ENCODE measurements at places on chromosomes 5 and 9.

DNA sequence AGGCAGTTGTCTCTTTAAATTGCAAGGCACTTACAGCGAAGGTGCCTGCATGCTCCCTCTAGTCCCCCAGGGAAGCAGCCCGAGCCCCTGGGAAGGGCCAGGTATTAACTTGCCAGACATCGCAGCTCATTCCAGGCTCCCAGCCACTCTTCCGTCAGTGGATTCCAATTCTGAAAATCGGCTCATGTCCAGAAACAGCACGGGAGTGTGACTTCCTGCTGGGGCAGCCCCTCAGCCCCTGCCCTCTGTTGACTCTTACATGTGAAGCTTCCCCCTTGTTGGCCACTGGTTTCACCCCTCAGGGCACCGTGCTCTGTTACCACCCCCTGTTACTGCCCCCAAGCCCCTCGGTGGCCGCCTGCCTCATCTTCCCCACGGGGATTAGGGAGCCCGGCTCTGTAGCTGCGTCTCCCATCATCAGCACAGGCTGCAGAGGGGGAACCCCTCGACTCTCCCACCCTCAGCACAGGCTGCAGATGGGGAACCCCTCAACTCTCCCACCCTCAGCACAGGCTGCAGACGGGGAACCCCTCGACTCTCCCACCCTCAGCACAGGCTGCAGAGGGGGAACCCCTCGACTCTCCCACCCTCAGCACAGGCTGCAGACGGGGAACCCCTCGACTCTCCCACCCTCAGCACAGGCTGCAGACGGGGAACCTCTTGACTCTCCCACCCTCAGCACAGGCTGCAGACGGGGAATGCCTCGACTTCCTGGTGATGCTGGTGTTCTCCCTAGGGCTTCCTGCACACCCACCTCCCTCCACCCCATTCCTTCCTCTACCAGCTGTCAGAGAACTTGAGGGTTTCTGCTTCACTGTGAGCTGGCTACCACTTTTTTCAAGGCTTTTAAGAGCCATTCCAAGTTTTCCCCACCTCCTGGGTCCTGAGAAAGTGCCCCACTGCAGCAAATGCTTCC lies 11.1 kb upstream of the CACNA1B start:
- no peak for DNase-seq

- no peak for DNase-seq
Observed at GRCh38 chr5:167481345-167481744, 810.1 kb upstream of the WWC1 start.

GRCh38 chr9:87503927-87504326 lies 6.3 kb downstream of the DAPK1 start:
- DNase-seq: no peak

DNA sequence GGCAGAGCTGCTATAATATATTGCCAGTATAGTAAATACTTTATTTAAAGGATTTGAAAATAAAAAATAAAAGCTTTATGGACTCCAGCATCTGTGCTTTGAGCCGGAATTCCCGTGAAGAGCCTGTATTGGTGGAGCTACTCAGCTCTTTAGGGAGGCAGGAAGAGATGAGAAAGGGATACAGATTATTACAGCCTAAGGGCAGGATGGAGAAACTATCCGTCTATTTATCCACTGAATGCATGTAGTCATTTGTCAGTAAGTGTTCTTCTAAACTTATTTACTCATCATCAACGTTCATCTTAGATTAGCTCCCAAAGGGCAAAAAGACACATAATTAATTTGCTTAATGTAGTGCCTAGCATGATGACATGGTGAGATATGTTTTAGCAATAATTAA lies 48.4 kb downstream of the SLC1A1 start:
- DNase-seq: no peak

- no peak for DNase-seq
Observed at GRCh38 chr5:88688984-88689667, 193.9 kb downstream of the MEF2C start.

DNA sequence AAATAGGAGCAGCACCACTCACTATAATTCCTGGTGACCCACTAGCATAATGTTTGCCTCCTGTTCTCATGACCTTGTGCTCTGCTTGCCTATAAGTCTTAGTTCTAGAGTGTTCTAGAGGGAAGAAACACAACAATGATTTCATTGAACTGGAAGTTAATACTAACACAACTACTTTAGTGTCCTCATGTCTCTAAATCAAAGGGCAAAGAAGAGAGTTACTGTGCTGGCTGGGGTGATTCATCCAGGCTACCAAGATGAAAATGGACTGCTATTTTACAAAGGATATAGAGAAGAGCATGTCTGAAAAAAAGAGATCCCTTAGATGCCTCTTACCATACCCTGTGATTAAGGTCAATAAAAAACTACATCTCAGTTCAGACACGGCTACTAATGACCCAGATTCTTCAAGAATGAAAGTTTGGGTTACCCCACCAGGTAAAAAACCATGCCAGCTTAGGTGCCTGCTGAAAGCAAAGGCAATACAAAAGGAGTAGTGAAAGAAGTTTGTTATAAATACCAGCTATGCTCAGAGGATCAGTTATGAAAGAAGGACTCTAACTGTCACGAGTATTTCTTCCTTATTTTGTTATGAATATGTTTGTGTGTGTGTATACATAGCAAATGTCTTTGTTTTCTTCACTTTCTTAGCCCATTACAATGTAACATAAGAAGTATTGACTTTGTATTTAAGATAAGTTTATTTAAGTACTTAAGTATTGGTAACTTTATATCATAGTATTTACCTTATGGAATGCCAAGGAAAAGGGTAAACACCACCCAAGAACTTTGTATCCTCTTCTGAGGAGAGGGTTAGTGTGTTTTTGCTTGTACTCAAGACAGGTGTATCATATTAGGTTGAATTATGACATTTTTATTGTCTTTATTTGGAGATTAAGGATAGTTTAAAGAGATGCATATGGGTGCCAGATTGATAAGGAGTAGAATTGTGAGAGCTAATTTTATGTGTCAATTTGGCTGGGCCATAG lies 314.1 kb upstream of the PTGER4 start:
- DNase-seq: no peak

DNA sequence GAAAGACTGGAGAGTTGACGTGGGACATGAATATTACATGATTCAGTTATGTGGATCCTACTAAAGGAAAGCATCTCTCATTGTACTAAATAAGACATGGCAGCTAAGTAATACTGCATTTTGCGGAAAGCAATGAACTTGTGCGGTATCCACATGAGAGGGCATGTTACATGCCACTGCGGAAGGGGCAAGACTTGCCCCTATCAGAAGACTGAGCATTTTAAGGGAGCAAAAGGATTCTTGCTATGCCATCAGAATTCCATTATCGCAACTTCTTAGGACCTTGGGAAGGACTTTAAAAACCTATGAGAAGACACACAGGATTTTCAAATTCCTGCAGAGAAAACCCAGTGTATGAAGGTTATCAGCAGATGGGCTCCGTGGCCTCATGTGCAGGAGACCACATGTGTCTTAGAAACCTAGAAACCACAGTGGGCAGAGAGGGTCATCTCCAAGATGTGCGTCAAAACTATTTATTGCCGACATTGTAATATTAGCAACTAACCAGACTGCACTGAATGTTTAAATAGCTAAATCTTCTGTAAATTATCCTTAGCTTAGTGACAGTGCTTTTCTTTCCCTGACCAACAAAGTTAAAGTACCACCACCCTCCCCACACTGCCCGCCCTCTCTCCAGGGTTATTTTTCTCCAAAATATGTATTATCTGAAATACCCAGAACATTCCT lies 457.7 kb downstream of the ICE1 start:
- no peak for DNase-seq

DNA sequence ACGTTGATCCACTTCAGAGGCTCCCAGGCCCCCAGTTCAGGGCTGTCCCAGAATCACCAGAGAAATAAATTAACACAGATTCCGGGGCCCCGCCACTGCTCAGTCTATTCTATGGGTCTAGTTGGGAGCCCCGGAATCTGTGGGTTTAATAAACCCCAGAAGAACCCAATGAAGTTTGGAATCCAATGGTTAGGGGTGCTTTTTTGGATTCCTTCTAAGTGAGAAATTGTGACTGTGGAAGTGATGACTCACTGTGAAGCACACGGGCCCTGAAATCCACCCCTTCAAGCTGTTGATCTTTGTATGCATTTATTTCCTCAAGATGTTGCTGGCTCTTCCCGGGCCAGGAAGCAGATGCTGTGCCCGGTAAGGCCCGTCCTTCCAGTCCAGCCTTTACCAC lies 57.3 kb upstream of the SLC28A3 start:
- DNase-seq: peak; percentile 79

DNA sequence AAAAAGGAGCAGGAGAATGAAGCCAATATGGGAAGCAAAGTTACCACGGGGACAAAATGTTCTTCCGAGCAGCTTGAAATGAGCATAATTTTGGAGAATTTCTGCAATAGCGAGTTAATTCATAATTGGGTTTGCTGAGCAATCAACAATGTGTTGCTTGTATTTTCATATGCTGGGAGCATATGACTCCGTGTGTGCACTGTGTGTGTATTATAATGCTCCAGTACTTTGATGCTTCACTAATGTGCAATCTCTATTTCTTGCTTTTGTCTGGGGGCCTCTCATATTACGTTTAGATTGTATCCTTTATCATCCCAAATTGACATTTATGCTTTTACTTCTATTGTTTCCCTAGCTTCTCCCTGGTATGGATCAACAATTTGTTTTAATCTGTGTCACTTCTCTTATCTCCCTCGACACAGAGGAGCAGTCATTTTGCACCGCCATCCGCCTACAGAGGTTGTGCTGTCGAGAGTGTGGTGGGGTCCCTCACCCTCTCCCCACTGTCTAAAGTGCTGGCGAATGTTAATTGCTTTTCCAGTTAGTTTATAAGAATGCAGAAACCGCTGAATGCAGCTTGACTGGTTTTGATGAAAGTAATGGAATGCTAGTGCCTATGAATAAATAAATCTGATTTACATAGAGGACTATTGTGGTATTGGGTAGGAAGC lies 372.5 kb upstream of the WWC1 start:
- peak; percentile 44 for DNase-seq

GRCh38 chr5:179800696-179801201 lies 5.9 kb downstream of the MGAT4B start:
- no peak for DNase-seq

GRCh38 chr9:133098104-133098754 lies 22.8 kb downstream of the RALGDS start:
- DNase-seq: no peak

DNA sequence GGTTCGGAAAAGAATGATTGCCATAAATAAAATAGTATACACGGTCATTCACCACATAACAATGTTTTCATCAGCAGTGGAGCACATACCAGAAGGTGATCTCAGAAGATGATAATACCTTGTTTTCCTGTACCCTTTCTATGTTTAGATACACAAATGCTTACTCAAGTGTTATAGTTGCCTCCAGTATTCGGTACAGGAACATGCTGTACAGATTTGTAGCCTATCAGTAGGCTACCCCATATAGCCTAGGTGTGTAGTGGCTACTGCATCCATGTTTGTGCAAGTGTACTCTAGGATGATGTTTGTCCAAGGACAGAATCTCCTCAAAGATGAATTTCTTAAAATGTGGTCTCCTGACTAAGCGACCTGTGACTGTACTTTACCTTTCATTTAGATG lies 59.2 kb downstream of the ICE1 start:
- DNase-seq: no peak

DNA sequence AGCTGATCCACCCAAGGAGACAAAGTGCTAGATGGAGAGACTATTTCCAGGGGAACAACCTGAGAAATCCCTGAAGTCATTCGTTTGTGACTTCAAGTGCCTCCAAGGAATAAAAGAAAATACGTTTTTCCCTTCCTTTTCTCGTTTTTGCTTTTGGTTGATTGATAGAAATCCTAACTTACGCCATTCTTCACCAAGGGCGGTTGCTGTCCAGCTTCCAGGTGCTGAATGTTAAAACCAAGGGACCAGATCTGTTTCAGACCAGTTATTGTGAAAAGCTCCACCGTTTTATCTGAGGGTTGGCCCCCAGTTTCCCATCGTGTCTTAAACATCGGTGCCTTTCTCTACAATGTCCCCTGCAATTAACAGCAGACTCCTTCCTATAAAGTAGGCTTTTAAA lies 600.7 kb upstream of the SGCD start:
- DNase-seq: peak; percentile 58

GRCh38 chr9:128611600-128612394 lies 44.9 kb downstream of the DYNC2I2 start:
- no peak for DNase-seq

DNA sequence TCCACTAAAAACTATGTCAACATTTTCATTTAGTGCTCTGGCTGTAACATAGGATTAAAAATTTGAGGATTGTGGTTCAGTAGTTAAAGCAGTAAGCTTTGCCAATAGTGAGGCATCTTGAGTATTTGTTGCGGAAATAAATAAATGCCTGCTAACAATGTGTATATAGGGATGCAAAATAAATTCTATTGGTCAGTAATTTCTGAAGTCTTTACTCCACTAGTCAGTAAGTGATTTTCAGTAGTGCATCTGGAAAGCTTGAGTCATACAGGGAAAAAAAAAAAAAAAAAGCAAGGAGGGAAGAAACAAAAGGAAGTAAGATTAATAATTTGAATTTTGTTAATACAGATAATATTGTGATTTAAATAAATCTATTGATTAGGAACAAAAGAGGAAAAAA lies 21.0 kb downstream of the NIPBL start:
- DNase-seq: peak; percentile 33

DNA sequence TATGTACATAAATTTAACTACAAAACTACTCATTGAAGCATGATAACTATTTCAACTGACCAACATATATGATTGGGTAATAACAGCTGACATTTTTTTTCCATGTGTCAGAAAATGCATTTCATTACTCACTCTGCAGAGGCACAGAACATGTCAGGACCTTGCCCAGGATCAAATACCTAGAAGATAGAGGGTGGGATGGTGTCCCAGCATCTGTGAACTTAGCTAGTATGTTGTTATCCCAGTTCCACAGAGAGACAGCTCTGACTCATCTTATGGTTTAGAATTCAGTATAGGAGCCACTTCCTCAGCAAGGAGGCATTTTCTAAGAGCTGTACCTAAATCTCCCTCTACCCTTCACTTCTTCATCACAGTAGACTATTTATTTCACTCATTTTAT lies 1198.6 kb upstream of the ACO1 start:
- peak; percentile 81 for DNase-seq

DNA sequence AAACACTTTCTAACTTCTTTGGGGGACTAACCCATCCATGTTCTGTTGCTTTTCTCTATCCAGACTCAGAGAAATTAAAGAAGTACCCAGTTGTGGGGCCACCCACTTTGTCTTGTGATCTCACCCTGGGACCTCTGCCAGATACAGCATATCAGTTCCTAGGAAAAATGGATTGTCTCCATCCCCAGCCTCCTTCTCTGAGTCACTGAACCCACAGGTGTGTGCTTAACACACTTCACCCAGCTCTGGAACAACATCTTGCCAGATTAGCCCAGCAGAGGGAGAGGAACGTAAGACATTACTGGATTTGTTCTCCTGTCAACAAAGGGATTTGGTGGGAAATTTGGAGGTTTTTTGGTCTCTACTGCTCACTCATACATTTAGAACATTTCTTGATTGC lies 19.2 kb downstream of the FAM240B start:
- peak; percentile 22 for DNase-seq

DNA sequence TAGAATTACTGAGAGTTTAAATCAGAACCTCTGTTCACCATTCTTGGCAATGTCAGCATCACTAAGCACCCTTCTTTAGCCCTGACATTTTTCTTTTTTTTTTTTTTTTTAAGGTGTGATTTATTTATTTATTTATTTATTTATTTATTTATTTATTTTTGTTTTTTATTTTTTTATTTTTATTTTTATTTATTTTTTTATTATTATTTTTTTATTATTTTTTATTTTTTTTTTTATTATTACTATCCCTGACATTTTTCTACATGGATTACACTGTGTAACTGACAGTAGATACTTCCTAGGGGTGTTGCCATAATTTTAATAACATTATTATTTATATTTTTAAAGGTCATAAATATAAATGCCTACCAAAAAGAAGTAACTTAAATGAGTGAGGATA lies 47.0 kb upstream of the TRPM3 start:
- DNase-seq: no peak
